Activated CD4-positive, alpha-beta T cell treated with anti-CD3 and anti-CD28 coated beads, Interleukin-10, Interleukin-2, amounts not matched to agents 100 ng/mL and 50 ng/mL, durations not matched to agents 16 hours and 8 hours (primary cell): ENCODE measurements at places on chromosomes 6 and 20.

GRCh38 chr6:168372889-168373288, 53.3 kb upstream of the DACT2 start:
- DNase-seq: no peak

- no peak for DNase-seq
Observed at GRCh38 chr20:64177787-64178186, 13.5 kb downstream of the MYT1 start.

DNA sequence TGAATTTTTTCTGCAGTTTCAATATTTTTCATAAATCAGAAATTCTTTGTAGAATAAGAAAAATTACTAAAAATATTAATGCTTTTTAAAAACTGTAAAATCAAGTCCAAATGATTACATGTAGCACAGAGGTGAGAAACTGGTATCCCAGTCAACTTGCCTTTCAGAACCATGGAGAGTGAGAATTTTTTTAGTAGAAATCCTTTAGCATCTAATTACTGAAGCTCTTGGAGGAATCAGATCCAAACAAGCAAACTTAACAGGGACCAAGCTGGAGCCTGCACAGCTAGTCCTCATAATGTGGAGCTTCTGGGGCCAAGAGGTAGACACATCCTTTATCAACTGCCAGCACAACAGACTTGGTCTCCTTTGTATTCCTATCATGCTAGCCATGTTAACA, 724.5 kb downstream of the TFAP2A start:
- DNase-seq: no peak

GRCh38 chr20:25000268-25000801, 7.8 kb upstream of the APMAP start:
- DNase-seq: no peak

GRCh38 chr6:109296452-109296851, 85.8 kb downstream of the CD164 start:
- DNase-seq: no peak

DNA sequence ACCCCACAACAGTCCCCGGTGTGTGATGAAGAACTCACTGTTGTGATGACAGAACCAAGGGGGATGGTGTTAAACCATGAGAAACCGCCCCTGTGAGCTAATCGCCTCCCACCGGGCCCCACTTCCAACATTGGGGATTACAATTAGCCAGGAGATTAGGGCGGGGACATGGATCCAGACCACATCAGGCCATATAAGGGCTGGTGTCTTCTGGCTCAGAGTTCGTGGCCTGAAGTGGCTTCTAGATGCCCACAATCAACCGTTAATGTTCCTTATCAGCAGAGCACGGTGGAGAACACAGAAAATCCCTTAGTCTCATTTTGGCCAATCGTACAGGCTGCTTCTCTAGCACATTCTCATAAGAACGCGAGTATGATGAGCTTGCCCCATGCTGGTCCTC, 10.9 kb upstream of the MAS1 start:
- DNase-seq: no peak

GRCh38 chr20:57611586-57612311, 8.5 kb downstream of the ZBP1 start:
- DNase-seq: no peak

GRCh38 chr6:33778444-33779121, 10.3 kb downstream of the LEMD2 start:
- DNase-seq: no peak

DNA sequence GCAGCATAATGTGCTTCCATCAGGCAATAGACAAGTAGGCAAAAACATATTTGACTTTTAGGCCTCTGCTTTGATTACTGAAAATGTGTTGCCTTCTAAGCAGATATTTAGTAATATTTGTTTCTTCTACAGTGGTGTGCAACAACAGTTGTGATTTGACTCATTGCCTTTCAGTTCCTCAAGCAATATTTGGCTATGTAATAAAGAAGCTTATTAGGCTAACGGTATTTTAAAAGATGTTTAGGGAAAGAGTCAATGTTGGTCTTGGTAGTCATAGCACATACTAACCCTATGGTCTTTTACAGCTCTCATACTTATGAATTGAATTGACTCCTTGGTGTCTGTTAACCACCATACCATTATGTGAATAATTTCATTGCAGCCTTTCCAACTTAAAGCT, 124.1 kb downstream of the GRIK2 start:
- DNase-seq: no peak

- DNase-seq: no peak
Observed at GRCh38 chr20:50029697-50030461, 47.1 kb downstream of the SNAI1 start.

- peak; percentile 83 for DNase-seq
Observed at GRCh38 chr6:90107771-90108282, 188.8 kb downstream of the BACH2 start.

- DNase-seq: no peak
Observed at GRCh38 chr6:91562955-91563354, 976.1 kb upstream of the MAP3K7 start.

GRCh38 chr20:63106765-63107448, 100.1 kb upstream of the BHLHE23 start:
- no peak for DNase-seq

DNA sequence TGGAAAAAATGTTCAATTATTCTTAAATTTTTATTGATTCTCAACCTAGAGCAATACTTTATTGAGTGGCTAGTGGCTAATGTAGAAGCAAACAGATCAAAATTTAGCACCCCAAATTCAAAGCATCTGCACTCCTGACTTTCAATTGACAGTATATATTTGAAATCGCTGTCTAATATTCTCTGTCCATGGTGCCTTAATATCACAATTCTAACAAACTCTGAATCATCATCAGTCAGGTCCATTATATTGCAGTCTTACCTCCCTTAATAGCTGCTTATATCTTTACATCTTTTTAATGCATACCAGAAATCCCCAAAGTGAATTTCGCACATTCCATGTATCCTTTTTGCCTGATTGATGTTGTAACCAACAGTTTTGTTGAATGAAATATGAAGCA, 134.9 kb downstream of the THEMIS start:
- DNase-seq: no peak

GRCh38 chr6:56933650-56934049, 21.3 kb upstream of the BEND6 start:
- DNase-seq: no peak

DNA sequence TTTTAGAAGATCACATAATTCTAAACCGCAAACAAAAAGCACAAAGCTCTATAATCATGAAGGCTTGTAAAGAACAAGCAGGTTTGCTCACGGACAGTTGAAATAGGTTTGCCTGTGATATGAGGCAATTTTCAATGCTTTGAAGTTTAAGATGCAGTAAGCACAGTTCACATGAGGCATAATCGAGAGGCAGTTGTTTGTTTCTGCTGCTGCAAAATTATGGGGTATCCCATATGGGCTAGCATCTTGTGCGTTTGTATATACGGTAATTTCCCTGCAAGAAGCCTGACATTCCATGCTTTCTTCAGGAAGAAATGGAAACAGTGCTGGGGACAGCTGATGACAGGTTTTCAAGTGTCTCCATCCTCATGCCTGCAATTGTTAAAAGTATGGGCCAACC, 94.6 kb upstream of the MC3R start:
- no peak for DNase-seq

DNA sequence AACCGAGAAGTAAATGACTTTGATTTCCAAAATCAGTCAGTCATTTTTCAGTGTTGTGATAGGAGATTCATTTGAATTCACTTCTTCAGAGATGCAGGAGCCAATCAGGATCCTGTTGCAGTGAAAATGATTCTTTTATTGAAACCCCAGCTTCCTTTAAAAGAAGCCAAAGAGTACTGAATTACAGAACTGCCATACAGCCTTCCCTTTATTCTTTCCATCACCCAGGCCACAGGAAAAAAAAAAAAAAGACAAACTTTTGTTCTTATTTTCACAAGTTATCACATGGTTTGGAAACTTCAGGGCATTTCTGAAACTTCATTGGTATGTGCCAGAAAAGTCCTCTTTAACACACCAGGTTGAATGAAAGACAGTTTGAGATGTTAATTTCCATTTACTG, 1.8 kb upstream of the CARMIL1 start:
- no peak for DNase-seq

DNA sequence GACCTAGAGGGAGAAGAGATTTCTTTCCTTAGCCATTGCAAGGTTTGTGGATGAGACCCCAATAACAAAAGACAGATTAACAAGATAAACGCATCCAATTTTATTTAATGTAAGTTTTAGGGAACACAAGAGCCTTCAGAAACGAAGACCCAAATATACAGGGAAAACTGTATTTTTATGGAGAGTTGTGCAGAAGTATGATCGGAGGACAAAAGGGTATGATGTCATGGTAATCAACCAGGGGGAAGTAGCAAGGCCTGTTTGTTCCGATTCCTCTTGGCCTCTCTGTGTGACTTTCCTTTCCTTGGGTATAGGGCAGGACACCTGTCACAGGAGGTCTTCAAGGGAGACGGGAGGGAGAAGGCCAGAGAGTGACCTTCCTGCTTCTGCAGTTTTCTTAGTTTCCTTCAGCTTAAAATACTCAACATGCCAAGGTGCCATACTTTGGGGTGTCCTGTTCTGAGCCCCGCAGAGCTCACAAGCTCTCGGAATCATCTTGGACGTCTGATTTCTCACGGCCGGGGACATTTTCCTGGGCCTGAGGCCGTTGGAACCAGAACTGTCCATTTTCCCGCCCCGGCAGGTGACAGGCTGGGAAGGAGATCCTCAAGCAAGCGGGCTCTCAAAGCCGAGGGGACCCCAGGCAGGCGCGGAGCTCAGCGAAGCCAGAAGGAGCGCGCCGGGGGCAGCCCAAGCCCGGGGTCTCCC, 21.7 kb downstream of the TMC2 start:
- DNase-seq: no peak

GRCh38 chr20:6959900-6960312, 192.4 kb downstream of the BMP2 start:
- DNase-seq: no peak

GRCh38 chr20:18313411-18313810, 25.1 kb downstream of the ZNF133 start:
- no peak for DNase-seq

DNA sequence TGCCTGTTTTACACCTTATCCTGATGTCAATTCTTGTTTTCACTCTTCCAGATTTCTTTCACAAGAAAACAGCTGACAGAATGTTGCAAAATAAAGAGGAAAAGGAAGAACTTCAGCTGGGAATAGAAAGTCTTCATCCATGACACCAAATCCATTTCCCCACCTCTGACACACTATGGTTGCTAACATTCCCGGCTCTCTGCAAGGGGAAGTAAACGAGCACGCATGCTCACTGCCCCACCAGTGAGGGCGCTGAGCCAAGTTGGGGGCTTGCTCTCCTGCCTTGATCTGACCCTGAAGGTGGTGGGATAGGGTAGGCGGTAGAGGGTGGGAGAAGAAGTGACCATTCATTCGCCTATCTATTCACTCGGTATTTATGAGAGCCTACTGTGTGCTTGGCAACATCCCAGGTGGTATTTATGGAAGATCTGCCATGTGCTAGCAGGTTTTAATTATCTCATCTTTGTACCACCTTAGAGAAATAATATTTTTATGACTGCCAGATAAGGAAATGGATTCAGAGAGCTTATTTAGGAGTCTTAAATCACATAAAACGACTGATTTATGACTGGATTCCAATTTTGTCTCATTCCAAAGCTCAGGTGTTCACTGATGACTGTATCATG, 206.2 kb downstream of the FOXC1 start:
- no peak for DNase-seq
